Stimulated activated CD8-positive, alpha-beta memory T cell treated with anti-CD3 and anti-CD28 coated beads, Interleukin-4, amount 100 ng/mL, for 4 hours (primary cell): ENCODE measurements at places on chromosomes 12 and 14.

- DNase-seq = no peak
These were observed 97.6 kb upstream of the SLC38A2 start for GRCh38 chr12:46470036-46470627.

DNA sequence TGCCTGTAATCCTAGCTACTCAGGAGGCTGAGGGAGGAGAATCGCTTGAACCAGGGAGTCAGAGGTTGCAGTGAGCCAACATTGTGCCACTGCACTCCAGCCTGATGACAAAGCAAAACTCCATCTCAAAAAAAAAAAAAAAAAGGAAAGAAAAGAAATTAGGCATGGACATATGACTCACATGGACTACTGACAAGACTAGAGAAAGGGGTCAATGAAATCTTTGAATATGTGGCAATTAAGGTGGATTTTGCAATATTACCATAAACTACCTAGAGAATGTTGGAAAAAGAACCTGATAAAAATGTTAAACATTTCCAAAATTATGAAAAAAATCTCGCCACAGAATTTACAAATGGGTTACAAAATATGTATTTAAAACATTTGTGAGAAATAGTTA lies 873.6 kb downstream of the C12orf50 start:
- no peak for DNase-seq

DNA sequence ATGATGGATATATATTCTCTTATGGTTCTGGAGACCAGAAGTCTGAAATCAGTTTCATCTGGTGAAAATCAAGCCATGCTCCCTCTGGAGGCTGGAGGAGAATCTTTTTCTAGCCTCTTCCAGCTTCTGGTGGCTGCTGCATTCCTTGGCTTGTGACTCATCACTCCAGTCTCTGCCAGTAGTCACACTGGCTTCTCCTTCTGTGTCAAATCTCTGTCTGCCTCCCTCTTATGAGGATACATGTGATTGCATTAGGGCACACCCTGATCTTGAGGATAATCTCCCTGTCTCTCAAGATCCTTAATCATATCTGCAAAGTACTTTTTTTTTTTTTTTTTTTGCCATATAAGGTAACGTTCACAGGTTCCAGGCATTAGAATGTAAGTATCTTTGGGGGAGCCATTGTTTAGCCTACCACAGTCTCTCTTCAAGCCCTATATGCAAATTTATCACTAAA lies 17.7 kb downstream of the DNAL1 start:
- DNase-seq = no peak

DNA sequence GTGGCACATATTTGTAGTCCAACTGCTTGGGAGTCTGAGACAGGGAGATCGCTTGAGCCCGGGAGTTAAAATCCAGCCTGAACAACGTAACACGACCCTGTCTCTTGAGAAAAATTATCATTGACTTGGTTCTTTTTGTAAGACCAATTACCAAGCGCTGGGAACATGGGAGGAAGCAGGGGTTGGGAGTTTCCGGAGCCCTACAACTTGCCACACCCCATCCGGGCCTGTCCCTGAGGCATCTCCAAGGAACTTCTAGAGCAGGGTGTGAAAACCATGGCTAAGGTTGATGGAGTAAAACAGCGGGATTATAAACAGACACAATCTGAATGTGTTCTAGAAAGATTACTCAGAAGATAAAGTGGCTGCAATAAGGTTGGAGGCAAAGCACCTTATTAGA lies 10.3 kb downstream of the PLXNC1 start:
- DNase-seq = no peak

- DNase-seq = no peak
These were observed 37.5 kb upstream of the DAAM1 start for GRCh38 chr14:59150990-59151389.

- no peak for DNase-seq
These were observed 5.1 kb downstream of the IFI27 start for GRCh38 chr14:94115631-94116030.

- no peak for DNase-seq
These were observed 7.5 kb downstream of the CRADD start for GRCh38 chr12:93684716-93685115.
